ENCODE measurements at places on chromosomes 1 and 21.
A peak's percentile ranks its signal among the peaks of the same experiment; 100 is the strongest.

DNA sequence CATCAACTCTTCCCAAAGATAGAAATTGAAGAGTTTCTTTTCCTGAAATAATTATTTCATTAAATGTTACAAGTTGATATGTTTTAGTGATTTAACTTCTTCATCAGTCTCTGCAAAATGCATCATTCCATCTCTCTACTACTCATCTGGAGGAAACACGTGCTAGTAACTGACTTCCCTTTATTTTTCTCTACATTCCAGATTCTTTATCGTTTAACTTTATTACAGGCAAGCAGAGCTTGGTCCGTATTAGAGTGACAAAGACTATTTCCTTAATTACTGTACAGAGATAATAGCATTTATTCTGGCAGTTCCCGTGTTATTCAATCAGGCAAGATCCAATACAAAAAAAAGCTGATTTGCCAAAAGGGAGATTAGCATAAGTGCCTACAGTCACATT, 88.6 kb downstream of the TM2D1 start:
- DNase-seq, result no peak

GRCh38 chr1:230003409-230003808, 63.6 kb upstream of the GALNT2 start:
- no peak for DNase-seq

GRCh38 chr1:44553771-44554170, 120.5 kb downstream of the TMEM53 start:
- no peak for DNase-seq

DNA sequence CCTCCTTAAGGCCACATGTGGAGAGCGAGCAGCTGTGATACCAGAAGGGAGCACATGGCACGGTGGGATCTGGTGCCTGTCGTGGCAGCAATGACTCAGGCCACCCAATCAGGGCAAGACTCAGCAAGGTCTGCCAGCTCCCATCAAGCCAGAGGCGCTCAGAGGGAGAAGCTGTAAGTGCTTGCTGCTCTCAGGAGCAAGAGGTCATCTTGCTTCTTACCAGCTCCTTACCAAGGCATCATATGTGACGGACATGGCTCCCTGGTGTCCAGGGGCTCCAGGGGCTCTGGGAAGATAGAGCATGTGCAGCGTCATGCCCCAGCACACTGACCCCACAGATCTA, 72.9 kb downstream of the ITPKB start:
- DNase-seq, result no peak

GRCh38 chr1:59340411-59341307, 43.8 kb downstream of the FGGY start:
- no peak for DNase-seq

GRCh38 chr1:214717351-214717750, 114.4 kb downstream of the CENPF start:
- DNase-seq, result no peak

DNA sequence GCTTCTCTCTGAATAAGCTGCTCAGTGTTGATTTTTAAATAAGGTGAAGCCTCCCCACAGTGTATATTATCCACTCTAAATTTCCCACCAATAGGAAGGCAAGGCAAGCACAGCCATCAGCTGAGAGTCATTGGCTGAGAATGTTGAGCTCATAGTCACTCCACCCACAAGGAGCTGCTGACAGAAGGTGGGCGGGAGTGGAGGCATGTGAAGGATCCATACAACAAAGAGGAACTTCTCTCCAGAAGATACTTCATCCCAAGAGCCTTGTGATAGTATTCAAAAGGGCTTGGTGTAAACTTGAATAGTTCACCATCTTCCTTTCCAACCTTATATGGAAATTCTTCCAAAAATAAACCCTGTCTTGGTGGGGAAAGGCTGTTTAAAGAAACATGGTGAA, 42.8 kb downstream of the SAMD13 start:
- DNase-seq, result no peak

- no peak for DNase-seq
Measured at GRCh38 chr21:44436958-44437357, 18.4 kb upstream of the LRRC3 start.

- no peak for DNase-seq
Measured at GRCh38 chr21:44828362-44829056, 10.6 kb upstream of the SUMO3 start.

DNA sequence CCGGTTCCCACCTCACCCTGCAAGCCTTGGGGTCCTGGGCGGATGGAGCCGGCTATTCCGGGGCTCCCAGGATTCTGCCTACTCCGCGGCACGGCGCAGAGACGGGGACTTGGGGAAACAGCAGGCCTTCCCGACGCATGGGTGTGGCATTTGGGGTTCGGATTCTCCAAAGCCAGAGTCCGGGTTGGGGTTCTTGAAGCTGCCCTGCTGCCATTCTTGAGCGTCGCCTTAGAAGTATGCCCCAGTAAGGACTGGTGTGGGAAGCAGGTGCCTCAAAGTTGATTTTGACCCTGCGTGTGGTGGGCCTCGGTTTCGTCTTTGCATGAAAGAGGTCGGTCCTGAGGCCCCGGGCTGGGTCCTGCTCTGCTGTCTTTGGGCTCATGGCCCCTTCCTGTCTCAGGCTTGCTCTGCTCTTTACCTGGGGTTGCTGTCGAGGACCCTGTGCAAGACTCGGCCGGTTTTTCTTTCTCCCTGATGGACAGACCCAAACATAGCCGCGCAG, 696 bp downstream of the GUK1 start:
- no peak for DNase-seq

- DNase-seq, result no peak
Measured at GRCh38 chr21:41832596-41833496, 46.3 kb downstream of the PRDM15 start.

DNA sequence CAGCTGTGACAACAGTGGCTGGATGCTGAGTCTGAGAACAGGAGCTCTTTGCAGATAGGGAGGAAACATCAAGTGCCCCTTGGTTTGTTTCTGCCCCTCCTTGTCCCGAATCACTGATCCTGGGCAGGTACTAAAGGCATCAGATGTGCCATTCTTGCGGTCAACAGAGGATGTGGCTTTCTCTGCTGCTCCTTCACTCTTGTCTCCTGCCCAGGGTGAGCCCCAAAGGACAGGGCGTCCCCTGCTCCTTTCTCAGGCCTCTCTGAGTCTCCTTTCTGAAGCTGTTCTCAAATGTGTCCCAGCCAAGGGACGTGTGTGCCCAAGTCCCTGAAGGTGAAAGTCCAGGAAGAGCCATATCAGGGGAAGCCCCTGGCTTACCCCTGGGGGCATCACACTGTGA, 31.7 kb downstream of the SLC37A1 start:
- DNase-seq, result no peak

DNA sequence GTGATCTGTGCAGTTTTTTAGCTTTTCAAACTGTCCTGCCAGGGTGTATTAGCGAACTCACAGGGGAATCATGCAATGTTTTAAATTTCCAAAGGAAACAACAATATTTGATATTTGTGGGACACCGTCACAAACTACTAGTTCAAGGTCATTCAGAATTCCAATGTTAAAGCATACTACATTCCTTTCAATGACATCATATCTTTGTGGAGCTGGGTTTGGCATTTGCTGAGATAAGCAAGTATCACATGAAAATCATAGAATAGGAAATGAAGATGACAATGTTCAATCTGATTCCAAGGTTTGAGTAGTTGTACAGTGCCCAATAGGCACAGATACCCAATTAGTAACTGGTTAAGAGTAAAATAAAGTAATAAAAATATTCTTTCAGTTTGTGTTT, 35.6 kb downstream of the NUF2 start:
- peak; percentile 52 for DNase-seq

GRCh38 chr21:34835526-34835925, 166.7 kb downstream of the CLIC6 start:
- peak; percentile 50 for DNase-seq

- DNase-seq, result no peak
Measured at GRCh38 chr1:37151789-37152188, 117.5 kb upstream of the GRIK3 start.

DNA sequence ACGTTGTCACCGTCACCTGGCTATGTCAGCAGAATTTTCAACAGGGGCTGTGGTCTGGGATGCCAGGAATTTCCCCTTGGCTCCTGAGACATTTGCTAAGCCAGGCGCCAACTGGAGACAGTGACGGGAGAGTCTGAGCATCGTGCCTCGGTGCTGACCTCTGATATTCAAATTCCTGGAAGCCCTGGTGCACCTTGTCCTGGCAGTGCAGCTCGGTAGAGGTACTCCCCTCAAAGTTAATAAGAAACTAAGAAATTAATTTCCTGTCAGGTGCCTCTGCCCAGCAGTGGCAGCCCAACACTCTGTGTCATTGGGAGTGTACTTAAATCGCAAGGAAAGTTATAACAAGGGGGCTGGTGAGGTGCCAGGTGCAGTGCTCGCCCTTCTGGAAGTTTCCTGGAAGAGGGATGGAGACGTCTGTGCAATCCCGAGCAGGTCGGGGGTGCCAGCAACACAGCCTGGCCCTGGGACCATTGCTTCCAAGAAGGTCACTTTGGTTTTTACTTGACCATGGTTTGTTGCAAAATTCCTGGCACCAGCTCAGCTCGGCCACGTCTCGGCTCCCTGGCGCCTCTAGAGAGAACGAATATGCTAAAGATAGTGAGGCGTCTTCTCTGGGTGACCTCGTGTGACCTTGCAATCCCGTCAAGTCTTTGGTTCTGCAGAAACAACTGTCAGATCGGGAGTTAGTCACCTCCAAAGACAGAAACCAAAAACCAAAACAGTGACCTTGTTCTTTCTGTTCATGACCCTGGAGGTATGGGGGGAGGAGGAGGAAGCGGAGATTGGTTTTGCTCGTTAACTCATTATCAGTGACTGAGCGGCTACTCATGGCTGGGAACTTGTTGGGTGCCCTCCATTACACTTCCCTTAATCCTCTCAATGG, 149.5 kb upstream of the VAMP3 start:
- no peak for DNase-seq

GRCh38 chr1:45385302-45385701, 45.1 kb upstream of the MUTYH start:
- no peak for DNase-seq

DNA sequence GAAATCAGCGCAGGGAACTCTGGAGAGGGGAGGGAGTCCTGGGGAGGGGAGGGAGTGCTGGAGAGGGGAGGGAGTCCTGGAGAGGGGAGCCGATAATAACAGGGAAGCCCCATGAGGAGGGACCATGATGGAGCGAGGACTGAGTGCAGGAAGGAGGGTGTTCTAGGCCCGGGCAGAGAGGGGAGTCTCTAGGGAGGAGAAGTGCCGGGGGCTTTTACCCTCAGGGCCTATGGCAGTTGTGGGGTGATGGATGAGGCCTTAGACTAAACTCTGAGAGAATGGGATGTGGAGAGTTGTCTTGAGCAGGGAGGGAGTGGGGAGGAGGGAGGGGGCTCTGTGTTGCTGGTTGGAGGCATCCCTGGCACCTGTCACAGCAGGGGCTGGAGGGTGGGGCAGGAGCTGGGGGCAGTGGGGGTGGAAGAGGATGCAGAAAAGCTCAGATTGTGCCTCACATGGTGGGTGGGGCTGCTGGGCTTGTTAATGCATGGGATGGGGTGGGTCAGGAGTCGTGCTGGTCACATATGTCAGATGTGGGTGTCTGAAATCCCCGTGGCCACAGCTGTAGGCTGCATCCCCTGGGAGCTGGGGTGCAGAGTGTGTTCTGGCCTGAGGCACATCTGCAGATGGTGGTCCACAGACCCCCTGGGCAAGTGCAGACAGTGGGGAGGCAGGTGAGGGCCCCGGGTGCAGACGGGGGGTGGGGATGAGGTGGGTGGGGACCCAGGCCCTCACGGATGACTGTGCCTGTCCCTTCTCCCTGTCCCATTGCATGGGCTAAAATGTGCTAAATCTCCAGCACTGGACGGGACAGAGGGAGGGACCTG, 88.4 kb upstream of the COL6A1 start:
- no peak for DNase-seq

DNA sequence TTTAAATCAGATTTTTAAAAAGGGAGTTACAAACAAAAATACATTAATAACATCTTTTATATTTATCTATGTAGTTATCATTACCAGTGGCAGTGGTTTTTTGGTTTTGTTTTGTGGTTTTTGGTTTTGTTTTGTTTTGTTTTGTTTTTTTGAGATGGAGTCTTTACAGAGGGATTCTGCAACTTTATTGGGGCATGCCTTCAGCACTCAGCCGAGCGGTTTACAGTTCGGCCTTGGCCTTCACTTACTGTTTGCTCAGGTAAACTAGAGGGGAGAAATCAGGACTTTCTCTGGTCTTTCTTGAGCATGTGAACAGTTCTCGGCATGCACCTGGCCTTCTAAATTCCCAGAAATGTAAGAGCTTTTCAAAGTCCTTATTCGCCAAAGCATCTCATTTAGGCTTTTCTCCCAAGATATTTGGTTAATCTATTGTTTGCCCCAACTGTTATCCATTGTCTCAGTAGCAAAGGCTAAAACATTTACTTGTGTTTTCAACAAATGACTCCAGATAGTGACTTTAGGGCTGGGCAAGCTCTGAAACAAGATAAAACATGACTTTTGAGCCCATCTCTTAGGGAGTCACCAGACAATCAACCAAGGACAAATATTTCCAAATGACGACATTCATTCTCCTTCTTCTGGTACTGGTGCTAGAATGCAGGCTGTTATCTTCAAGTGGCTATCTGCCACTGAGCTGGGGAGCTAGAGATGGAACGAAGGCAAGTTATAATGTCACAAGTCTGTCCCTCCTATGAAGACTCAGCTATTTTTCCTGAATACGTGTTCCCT, 48.4 kb upstream of the ADORA3 start:
- no peak for DNase-seq

DNA sequence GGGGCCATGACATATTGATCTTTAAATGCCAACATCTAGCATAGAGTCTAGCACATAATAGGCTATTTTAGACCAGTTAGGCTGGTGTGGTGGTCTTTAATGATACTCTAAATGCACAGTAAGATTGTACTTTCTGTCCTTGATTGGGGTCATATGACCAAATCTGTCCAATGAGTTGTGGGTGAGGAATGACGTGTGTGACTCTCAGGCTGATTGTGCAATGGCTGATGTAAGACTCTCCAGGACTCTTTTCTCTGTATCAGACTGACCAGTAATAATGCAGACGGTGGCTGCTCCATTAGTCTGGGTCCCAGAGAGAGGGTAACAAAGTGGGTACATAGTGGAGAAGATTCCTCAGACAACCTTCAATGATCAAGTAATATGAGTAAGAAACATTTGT, 541.6 kb upstream of the CAMK1G start:
- DNase-seq, result no peak

GRCh38 chr21:27132266-27132665, 165.4 kb upstream of the ADAMTS5 start:
- DNase-seq, result no peak

GRCh38 chr1:239443361-239443760, 57.0 kb downstream of the CHRM3 start:
- no peak for DNase-seq

All from HepG2 (cell line).